ENCODE measurements at places on chromosomes 6 and 20.

GRCh38 chr6:136312975-136313374 is 23.3 kb upstream of the BCLAF1 start:
- no peak for DNase-seq

GRCh38 chr6:112043032-112044007 is 10.6 kb upstream of the CCN6 start:
- DNase-seq: peak; percentile 94

GRCh38 chr20:57685146-57685758 is 24.6 kb downstream of the PMEPA1 start:
- no peak for DNase-seq

DNA sequence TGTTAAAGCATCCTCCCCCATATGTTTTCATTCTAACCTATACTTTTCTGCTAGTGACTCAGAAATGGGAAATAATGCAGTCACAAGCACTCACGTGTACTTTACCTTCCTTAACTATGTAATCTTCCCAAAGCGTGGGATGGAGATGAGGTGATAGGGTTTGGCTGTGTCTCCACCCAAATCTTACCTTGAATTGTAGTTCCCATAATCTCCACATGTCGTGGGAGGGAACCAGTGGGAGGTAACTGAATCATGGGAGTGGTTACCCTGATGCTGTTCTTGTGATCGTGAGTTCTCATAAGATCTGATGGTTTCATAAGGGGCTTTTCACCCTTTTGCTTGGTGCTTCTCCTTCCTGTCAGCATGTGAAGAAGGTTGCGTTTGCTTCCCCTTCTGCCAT is 35.4 kb downstream of the AGPAT4 start:
- DNase-seq: no peak

GRCh38 chr6:167292301-167293087 is 1.4 kb downstream of the UNC93A start:
- DNase-seq: no peak

- DNase-seq: no peak
These were observed 262.9 kb upstream of the BTBD3 start for GRCh38 chr20:11654766-11655165.

- no peak for DNase-seq
These were observed 334.6 kb downstream of the CDC5L start for GRCh38 chr6:44721954-44722578.

DNA sequence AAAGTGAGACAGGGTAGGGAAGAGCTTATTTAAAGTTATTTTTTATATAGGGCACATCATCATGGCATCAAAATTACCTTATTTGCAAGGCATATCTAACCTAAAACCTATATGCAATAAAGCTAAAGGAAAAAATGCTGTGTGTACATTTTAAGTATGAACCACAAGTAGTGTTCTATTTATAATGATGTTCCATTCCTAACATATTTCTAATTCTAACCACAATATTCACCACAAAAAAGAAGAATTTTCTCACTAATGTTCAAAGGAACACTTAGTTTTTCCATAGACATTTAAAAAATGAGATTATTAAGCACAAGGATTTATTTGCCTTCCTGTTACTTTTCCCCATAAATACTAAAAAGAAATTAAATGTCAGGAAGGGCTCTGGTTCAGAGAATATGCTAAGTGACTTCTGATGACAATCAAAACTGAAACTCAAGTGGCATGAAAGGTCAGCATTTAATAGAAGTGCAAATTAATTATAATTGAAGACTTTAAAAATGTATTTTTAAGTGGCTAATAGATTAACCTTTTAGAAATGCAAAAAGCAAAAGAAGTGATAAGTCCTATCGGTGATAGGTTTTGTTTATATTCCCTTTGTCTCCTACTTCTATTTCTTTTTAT is 25.1 kb downstream of the GPR63 start:
- DNase-seq: no peak

DNA sequence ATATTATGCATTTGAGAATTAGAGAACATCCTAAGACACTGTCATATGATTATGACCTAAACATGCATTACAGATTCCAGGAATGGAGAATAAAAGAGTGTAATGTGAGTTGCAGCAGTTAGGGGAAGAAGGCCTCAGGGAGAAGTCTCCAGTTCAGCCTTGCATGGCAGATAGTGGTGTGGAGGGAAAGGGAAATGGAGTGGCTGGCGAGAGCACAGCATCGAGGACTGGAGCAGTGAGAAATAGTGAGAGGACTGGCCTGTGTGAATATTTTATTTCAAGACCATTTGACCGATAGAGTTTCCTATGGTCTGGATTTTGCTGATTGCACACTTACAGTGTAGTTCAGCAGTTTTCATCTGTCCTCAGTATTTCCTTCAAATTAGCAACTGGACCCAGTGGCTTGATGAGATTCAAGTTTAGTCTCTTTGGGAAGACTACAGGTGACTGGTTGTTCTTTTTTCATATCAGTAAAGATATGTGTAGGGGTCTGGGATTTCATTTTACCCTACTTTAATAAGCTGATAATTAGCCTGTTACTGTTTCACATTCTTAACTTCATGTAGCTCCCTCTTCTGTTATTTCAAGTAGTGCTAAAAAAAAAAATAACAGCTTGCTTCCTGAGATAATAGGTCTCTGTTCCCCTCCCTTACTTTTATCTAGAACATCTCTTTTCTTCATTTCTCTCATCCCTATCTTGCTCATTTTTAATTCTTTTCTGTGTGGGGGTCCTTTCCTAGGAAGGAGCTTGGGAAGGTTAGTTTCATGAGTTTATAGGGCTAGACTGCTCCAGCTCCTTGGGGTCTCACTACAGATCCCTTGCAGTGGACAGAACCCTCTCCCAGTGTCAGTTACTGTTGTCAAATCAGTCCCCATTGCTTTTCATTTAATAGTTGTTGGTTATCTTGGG is 27.9 kb downstream of the BLTP3A start:
- DNase-seq: no peak

- no peak for DNase-seq
These were observed 86.0 kb downstream of the MBOAT1 start for GRCh38 chr6:20126102-20126752.

- DNase-seq: no peak
These were observed 20.7 kb downstream of the TENT5A start for GRCh38 chr6:81731814-81732213.

- DNase-seq: no peak
These were observed 8.5 kb downstream of the TMEM242 start for GRCh38 chr6:157314705-157315321.

- DNase-seq: no peak
These were observed 64.5 kb downstream of the GMPR start for GRCh38 chr6:16302721-16303552.

GRCh38 chr20:37999526-38000263 is 33.6 kb downstream of the TTI1 start:
- DNase-seq: no peak

- DNase-seq: no peak
These were observed 505.0 kb upstream of the SLC35B3 start for GRCh38 chr6:8940356-8940755.

GRCh38 chr6:47633141-47633540 is 65.2 kb upstream of the ADGRF4 start:
- no peak for DNase-seq

DNA sequence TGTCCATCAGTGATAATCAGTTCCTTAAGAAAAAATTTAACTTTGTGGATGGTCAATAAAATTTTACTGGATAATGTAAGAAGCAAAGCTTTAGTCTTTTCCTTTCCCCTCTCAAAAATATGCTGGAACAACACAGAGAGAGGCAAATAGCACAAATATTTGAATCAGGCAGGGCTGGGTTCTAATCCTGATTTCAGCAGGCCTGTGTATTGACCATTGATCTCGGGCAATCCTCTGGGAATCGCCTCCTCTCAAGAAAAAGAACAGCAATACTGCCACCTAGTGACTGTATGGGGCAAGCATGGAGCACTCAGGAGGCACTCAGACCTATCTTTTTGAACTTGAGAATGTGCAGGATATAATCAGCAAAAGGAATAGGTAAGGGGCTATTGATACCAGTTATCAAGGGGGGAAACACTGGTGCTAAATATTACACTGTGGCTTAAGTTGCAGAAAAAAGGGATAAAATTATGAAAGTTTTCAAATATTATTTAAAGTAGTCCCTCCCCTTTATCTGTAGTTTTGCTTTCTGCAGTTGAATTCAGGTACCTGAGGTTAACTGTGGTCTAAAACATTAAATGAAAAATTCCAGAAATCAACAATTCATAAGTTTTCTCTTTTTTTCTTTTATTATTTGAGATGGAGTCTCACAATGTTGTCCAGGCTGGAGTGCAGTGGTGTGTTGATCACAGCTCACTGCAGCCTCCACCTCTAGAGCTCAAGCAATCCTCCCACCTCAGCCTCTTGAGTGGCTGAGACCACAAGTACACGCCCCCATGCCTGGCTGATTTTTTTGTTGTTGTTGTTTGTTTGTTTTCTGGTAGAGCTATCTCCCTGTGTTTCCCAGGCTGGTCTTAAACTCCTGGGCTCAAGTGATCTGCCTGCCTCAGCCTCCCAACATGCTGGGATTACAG is 91.8 kb upstream of the NHSL1 start:
- DNase-seq: peak; percentile 51

DNA sequence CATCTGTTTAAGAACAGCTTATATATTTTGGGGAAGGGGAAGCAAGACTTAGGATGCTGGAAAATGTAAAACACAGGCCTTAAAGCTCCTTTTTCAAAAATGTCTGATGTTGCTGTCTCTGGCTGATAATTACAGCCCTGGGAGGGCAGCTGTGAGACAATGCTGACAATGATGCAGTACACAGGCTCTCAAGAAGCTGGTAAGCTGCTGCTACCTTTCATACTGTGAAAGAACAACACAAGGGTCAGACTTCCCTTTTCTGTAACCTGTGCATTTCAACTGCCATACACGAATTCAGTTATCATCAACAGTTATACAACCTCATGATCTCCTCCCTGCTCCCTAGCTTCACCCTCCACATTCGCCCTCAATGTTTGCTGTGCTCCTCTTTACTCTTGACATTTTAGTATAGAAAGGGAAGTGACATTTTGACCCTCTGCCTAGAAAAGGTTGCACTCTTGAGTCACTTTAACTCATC is 25.2 kb downstream of the MAP7 start:
- no peak for DNase-seq

GRCh38 chr6:140620496-140620895 is 1246.0 kb upstream of the CITED2 start:
- no peak for DNase-seq

DNA sequence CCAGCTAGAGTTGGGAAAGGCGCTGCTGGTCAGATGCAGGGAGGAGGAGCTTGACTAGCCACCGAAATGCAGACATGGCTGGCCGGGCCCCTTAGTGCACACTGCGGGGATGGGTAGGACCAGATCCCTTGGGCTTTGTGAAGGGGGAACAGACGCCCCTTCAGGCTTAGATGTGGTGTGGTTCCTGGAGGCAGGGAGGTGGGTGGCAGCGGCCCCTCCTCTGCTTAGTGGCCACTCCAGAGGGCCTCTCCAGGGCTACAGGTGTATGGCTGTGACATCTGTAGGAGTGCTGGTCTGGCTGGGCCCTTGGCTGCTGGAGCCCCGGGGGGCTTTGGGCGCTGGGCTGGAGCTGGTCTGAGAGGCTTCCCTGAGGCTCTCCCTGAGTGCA is 5.9 kb downstream of the CCND3 start:
- DNase-seq: no peak

DNA sequence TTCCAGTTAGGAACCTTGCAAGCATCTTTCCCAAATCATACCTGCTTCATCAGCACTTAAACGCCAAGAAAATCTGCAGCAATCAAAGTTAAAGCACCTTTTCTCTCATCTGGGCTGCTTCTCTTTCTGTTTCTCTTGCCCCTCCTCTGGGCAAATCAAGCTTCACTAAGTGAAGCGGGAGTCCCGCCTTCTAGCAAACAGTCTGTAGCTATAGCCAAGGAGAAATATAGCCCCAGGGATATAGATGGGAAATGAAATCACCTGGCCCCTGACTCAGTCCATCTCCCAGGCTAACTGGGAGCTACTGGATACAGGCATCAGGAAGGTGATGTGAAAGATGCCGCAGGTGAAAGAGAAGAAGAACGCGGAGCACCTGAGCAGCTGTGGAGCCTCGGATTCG is 481.9 kb downstream of the C6orf118 start:
- no peak for DNase-seq

GRCh38 chr6:89121934-89122333 is 4.1 kb upstream of the SRSF12 start:
- DNase-seq: no peak

DNA sequence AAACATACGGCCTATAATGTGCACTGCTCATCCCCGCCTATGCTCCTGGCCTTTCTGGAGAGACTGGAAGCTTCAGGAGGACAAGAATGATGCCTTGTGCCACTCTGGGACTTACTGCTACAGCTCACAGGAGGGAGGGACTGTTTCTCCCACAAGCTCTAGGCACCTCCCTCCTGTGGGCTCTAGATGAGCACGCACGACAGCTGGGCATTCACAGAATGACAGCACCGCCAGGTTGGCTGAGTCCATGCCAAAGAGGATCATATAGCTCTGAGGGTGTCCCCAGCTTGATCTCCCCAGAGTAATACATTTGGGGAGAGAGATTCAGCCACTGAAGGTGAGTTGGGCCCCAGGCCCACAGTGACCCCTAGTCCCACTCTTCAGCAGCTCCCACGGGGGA is 10.1 kb upstream of the PGC start:
- DNase-seq: no peak

- DNase-seq: no peak
These were observed 87.1 kb downstream of the PREX1 start for GRCh38 chr20:48740712-48741111.

DNA sequence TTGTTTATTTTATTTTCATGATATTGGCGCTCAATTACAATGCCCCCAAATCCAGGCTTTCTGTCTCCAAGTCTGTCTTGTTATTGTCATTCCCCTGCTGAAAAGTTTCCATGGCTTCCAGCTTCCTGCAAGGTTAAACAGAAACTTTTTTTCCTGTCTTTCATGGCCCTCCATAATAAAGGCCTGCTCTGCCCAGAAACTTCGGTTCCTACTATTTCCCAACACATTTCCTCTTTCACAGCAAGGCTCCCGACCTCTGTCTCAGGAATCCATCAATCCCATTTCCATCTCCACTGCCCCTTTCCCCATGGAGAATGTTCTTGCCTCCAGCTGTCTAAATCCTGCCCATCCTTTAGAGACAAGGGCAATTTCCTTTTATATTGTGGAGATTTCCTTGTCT is 365.2 kb upstream of the JARID2 start:
- no peak for DNase-seq

GRCh38 chr6:24539416-24539815 is 44.6 kb downstream of the ALDH5A1 start:
- no peak for DNase-seq

GRCh38 chr20:39170896-39171463 is 208.8 kb downstream of the DHX35 start:
- DNase-seq: no peak

DNA sequence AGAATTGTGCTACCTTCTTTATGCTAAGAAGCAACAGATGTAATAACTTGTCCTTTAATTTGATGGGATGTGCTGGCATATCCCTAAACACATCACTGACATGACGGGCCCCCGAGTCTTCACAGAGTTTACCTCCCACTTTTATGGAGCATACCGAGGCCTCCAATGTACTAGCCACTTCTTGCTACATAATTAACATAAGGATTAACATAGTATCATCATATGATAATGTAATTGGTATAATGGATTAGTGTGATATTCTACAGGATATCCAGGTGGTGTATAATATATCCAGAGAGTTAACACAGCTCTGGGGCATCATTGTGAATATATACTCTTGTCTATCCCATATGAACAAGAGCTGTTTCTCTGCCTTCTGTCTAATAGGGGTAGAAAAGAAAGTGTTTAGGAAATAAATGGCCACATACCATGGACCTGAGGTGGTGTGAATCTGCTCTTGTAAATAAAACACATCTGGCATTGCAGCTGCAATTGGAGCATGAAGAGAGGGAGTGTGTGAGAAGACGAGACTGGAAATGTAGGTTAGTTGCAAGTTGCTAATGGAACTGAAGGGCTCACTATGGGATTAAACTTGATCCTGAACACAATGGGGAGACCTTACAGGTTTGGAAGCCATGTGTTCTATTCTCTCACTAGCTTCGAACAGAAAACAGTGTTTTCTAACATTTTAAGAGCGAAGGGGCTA is 102.3 kb downstream of the IYD start:
- no peak for DNase-seq

Measured in CD4-positive, alpha-beta T cell treated with Interleukin-4 for 1 hour (primary cell).